Heart right ventricle (tissue), 16 donors: ENCODE measurements at places on chromosomes 3 and 15. TPM values are rescaled to one million over a fixed set of nuclear protein-coding genes. Genes with fewer than 3 reads are reported as not detected.

- no peak for DNase-seq
These were observed 223.5 kb downstream of the ABHD5 start for GRCh38 chr3:43914269-43914668.

DNA sequence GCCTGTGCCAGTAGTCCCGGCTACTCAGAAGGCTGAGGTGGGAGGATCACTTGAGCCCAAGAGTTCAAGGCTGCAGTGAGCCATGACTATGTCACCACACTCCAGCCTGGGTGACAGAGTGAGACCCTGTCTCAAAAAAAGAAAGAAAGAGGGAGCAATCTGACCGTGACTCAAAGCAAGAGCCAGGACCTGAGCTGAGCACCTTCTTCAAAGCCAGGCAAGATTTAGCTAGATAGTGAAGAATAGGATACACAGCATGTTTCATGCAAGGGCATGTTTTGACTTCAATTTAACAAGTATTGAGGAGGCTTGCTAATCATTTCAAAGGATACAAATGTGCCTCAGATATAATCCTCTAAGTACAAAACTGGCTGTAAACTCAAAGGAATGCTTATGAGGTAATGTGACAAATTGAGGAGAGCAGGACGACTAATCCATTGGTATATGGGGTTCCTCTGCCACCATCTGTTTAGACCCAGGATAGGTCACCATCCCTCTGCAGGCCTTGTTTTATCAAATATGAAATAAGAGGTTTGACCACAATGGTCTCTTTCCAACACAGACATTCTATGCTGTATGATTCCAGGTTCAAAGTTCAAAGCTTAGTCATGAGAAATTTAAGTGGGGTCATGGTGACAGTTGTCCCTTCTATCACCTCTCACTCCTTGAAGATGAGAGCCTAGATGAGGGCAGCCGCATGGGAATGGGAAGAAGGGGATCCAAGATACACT lies 33.2 kb downstream of the RAB27A start:
- DNase-seq, result no peak

DNA sequence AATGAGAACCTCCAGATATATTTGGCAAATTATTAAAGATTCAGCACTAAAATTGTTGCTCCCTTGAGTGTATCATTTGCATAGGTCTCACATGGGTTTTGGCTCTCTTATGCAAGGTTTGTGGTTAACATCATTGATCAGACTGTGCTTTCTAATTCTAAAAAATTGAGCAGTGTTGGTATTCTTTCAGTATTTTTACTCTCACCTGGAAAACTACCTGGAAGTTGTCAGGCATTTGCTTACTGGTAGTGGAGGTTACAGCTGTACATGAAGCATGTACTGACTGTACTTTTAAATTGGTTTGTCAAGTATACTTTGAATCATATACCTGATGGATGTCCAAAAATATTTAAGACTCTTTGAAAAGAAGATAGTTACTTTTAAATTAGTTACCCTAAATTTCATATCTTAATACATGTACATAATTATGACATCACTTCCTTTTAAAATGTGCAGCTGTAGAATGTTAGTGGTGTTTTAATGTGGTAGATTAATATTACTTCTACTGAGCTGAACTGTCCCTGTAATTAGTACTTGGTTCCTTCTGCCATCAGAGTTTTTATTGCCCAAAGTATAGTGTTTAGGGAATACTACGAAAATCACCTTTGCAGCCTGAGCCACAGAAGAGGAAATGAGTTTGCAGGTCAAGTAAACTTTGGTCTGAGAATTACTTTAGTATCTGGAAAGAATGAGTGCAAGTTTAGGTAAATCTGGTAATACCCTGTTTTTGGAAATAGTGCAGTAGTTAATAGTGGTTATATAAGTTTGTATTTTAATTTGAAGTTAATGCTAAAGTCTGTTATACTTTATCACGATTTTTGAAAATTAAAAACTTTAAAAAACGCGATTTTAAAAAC lies 2.8 kb downstream of the CHD2 start:
- DNase-seq, result no peak

The IL17RB gene
- 4.5 TPM for total RNA-seq

The IQCH gene
- total RNA-seq, result 1.1 TPM

- DNase-seq, result no peak
These were observed 67.6 kb downstream of the NLGN1 start for GRCh38 chr3:173465112-173465511.

DNA sequence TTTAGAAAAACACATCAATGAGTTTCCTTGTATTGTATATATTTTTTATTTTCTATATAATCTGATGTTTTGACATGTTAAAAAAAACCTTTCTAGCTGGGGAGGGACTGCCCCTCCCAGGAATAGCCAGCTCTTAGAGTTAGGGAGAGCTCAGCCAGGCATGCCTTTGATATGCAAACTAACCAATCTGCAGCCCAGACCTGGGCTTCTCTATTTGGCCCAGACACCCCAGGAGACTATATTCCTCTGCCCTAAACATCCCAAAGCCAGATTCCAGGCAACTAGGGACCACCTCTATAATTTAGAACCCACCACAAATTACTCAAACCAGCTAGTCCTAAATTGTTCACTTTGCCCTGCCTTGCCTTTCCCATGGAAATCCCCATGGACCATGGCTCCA lies 390.9 kb upstream of the ADAMTS9 start:
- DNase-seq, result no peak

DNA sequence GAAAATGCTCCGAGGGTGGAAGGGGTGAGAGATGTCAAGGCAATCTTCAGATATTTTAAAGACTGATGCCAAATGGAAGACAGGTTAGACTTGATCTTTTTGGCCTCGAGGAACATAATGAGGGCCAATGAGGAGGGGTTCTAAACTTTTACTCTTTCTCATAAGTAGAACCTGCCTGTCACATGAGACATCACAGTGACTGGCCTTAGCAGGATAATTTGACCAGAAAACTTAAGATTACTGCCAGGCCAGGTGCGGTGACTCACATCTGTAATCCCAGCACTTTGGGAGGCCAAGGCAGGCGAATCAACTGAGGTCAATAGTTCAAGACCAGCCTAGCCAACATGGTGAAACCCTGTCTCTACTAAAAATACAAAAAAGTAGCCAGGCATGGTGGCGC lies 12.2 kb downstream of the TM4SF4 start:
- no peak for DNase-seq
